Stimulated activated CD8-positive, alpha-beta memory T cell treated with anti-CD3 and anti-CD28 coated beads, Interleukin-7, amount 100 ng/mL, for 24 hours (primary cell): ENCODE measurements at places on chromosomes 13 and 19.

DNA sequence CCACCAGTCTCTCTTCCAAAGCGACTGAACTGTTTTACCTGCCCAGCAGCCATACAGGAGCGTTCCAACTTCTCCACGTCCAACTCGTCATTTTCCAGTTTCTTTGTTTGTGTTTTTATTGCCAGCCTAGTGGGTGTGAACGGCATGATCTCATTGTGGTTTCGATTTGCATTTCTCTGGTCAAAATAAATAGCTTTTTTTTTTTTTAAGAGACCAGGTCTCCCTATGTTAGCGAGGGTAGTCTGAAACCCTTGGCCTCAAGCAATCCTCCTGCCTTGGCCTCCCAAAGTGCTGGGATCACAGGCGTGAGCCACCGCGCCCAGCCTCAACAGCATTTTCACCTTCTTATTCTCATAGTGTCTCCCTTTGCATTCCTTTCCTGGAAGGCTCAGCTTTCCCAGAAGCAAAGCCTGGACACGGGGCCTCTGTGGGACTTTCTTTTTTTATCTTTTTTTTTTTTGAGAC, 4.2 kb upstream of the JSRP1 start:
- no peak for DNase-seq

- no peak for DNase-seq
Observed at GRCh38 chr19:30968210-30968609, 381.0 kb downstream of the TSHZ3 start.

- DNase-seq = no peak
Observed at GRCh38 chr13:59623206-59623915, 540.4 kb downstream of the DIAPH3 start.

DNA sequence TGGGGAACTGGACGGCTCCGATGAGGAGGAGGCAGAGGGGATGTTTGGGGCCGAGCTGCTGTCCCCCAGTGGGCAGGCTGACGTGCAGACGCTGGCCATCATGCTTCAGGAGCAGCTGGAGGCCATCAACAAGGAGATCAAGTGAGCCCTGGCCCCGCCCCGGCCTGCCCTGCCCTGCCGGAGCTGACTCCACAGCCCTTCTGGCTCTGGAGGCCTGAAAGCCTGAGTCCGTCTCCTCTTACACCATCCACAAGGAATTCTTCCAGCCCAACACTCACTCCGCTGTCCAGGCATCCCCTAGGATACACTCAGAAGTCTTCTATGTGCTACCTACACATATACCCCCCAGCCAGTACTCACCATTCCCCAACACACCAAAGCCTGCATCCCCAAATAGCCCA, 17.4 kb downstream of the PPFIA3 start:
- no peak for DNase-seq

- DNase-seq = no peak
Observed at GRCh38 chr19:51375504-51376221, 3.2 kb upstream of the NKG7 start.

GRCh38 chr19:3113100-3114017, 19.2 kb downstream of the GNA11 start:
- no peak for DNase-seq

GRCh38 chr13:90177512-90177911, 1170.0 kb upstream of the MIR17HG start:
- DNase-seq = no peak

DNA sequence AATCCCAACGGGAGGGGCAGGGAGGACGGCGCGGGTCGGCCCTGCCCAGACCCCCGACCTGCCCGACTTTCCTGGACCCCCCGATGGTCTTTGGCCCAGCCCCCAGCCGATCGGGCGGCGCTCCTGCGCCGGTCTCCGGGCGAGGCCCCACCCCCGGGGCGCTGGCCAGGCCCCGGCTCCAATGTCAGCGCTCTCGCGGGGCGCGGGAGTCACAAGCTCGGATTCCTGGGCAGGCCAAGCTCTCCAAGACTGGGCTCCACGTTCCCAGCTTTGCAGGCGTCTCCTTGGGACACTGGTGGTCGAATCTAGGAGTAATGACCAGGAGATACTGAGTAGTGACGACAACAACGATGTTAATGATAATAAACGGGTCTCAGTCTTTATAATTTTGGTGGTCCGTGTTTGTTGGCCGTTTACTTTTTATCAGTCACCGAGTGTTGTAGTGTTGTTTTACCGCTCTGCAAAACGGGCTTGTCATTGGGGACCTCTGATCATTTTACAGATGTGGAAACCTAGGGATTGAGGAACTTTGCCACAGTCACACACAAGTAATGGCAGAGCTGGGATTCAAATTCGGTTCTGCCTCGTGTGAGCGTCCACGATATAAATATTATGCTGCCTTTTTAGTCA, 545 bp downstream of the RAD23A start:
- DNase-seq = no peak

DNA sequence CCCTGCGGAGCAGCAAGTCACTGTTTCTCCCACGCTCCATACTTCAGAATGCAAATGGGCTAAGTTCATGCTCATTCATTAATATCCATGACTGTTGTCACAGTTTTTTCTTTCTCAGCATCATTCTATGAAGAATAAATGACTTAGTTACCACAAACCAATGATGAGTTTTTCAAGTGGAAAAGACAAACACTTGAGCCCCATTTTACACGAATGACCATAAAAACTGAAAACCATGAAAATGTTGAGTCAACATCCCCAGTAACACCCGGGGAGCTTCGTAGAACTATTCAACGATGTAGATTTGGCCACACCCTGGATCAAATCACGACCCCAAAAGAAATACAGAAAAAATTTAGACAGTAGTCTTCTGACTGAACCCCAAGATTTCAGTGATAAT, 99.8 kb upstream of the GJB6 start:
- no peak for DNase-seq

GRCh38 chr19:3923912-3924311, 9.0 kb upstream of the NMRK2 start:
- no peak for DNase-seq

DNA sequence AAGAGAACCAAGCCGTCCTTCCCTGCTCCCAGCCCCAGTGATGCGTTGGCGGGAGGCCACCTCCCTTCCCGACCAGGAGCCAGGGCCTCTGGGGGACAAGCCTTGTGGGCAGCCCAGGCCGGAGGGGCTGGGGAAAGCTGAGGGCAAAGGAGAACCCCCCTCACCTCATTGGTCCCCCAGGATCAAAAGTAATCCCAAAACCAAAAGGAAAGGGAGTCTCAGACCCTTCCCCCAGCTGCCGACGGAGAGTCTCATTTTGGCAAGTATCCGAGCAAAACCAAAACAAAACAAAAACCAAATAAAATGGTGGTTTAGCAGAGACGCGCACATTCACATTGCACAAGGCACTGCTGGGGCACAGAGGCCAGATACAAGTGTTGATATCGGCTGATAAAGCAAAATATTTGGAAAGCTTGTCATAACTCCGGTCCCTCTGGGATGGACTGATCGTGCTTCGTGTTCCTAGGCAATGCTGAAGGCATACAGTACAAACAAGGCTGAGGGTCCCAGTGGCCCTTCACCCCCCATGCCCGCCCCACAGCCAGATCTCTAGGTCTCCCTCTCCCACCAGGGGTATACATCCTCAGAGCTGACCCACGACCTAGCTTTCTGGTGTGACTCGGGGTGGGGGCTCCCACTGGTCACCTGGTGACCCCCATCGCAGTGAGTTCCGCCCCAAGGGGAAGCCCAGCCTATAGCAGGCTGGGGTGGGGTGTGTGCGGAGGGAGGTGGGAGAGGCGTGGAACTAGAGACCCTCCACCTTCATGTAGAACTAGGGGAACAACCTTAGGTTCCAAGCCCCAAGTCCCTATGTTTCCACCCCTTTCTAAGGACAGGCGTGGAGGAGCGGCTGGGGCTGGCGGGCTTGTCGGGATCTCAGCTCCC, 2.1 kb downstream of the CEBPA start:
- no peak for DNase-seq

DNA sequence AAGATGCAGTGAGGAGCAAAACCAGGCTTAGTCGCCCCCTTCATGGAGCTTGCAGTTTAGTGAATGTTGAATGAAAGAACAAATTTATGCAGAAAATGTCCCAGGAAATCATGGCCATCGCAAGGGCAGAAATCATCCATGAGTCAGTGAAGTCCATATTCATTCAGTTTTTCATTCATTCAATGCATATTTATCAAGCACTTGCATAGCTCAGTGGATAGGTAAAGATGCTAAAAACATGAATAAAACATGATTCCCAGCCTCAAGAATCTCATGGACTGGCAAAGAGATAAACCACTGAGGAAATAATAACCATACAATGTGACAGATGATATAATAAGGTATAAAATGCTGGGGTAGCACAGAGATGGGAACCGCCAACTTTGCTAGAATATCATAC, 58.8 kb downstream of the HSPH1 start:
- no peak for DNase-seq

DNA sequence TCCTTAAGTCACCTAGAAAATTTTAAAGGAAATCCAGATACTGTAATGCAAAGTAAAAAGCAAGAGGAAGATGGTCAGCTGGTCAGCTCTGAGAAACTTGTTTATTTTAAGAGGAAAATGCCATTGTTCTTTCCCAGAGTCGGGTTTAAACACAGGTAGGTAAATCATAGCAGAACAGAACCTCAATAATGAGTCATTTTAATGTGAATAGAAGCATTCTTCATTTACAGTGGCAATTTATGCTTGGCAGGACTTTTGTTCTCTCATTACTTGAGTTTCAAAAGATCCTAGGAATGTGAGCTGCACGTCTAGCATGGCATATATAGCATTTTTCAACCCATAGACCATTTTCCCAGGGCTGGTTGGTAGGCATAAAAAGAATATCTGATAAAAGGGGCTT, 132.3 kb downstream of the LIG4 start:
- DNase-seq = no peak

GRCh38 chr13:46894568-46894967, 2.3 kb downstream of the HTR2A start:
- DNase-seq = no peak

GRCh38 chr13:34808649-34809048, 133.4 kb upstream of the NBEA start:
- no peak for DNase-seq

GRCh38 chr19:31254180-31254551, 95.1 kb downstream of the TSHZ3 start:
- DNase-seq = no peak

DNA sequence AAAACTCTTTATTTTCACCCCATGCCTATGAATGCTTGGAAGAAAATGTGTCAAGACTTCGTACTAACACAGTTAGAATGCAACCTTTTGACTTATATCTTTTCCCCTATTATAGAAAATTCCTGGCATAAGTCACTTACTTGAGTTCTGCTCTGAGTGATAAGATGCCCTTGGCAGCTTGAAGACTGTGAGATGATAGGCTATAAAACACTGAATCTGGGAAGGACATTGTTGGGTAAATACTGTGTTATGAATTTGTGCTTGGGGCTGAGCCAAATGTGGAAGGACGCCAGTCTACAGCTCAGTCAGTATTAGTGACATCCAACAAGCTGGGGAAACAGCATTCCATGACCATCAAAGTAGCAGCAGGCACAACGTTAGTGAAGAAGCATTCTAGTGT, 368.0 kb upstream of the SGCG start:
- DNase-seq = no peak

- no peak for DNase-seq
Observed at GRCh38 chr19:38617283-38617763, 430 bp downstream of the MAP4K1 start.

DNA sequence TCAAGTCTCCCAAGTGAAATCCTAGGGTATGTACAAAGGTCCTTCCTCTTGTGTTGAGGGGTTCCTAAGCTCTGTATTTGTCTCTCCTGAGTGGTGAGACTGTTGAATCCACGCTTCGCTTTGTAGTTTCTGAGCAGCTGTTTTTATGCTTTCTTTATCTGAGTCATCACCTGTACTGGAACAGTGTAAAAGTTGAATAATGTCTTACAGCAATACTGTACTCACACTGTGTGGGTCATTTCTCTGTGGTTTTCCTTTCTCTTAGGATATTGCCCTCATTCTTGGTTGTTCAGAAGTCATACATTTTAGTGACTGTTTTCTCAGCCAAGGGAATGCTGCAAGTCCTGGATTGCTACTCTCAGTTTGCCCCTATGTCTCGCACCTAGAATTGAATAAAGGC, 1596.6 kb downstream of the SLITRK5 start:
- DNase-seq = no peak

GRCh38 chr19:32936065-32936464, 35.7 kb downstream of the CEP89 start:
- no peak for DNase-seq

- no peak for DNase-seq
Observed at GRCh38 chr13:41974262-41974900, 13.5 kb upstream of the VWA8 start.

- no peak for DNase-seq
Observed at GRCh38 chr13:103066079-103066780, at the start of gene SLC10A2. Gene SLC10A2 (minus strand): TSS chr13:103066417. CDS start chr13:103066249, 168 bp downstream.
